HS-5 (cell line): ENCODE measurements at places on chromosomes 11 and 22.

DNA sequence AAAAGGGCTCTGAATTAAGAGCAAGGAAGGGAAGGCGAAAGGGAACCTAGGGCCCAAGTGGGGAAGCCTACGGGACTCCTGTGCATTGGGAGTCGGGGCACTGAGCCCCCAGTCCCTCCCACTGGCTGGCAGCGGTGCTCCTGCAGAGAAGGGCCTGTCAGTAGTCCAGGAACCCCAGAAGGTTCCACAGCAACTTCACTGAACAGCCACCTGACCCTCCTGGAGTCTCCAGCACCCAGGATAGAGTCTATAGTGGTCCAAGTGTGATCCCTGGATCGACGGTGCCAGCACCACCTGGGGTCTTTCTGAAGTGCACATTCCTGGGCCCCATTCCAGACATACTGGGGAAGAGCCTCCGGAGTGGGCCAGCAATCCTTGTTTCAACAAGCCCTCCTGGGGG, 100.0 kb upstream of the B3GAT1 start:
- DNase-seq: no peak

- no peak for DNase-seq
These were observed 23.2 kb upstream of the ZBTB16 start for GRCh38 chr11:114036147-114036811.

DNA sequence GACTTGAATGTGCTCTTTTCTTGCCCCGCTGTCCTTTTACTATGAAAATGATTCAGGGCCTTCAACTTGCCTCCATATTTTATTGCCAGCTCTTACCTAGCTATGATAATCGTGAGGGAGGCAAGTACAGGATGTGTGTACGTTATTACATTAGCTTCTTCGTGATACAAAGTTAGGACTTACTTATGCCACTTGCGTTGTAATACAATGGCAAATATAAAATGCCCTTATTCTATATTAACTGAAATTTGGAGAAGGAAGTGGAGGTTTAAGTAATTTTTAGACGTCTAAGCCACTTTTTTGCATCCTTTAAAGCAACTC, 10.8 kb upstream of the CCT8L2 start:
- DNase-seq: no peak

DNA sequence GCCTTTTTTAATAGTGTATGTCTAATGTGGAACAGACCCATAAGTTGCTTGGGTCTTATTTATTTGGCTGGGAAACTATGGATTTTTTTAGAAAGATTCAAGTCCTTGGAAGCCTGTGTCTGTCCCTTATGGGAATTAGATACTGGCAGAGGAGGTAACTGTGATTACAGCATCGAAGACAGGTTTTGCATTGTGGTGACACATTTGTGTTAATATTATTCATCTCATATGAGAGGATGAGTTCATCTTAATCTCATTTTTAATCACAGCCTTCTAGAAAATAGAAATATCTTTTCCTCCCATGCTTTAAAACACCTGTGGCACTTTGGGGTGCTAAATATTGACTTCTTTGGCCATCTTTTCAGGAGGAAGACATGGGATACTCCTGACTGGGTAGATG, 9.2 kb downstream of the TAB1 start:
- no peak for DNase-seq

DNA sequence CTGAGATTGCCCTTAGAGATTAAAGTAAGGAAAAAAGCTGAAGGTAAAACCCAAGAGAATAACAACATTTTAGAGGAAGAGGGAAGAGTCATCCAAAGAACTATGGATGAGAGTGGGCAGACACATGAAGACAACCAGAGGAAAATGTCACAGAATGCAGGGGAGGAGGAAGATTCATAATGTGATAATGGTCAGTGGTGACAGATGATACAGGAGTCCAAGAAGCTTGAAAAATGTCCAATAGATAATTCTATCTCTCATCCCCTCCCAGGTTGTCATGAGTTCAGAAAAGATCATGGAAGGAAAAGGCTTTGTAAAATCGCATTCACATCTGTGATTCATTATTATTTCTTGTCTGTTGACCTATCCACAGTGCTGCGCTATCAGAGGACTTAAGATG, 282.3 kb upstream of the CCDC90B start:
- DNase-seq: no peak

DNA sequence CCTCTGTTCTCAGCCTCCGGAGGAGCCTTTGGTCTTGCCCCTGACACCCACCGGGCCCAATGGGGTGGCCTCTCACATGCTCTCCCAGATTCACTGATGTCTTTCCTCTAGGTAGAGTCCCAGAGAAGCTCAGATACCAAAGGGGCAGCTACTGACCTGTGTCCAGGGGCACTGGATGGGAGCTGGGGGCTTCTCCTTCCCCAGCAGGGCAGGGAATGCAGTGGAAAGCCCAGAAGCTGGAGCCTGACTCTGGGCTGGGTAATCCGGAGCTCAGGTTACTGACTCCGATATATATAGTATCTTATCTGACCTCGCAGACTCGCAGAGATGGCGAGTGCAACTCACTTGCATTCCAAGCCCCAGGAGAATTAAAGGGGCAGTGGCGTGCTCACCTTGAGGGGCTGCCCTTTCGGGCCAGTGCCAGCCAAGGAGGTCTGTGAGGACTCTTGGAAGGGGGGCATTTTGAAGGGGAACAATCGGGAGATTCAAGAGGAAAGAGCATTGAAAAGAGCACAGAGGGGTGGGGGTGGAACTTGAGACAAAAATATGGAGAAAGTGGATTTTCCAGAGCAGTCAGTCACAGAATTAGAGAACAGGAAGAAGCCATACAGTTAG, 2.5 kb downstream of the USP2 start:
- no peak for DNase-seq

DNA sequence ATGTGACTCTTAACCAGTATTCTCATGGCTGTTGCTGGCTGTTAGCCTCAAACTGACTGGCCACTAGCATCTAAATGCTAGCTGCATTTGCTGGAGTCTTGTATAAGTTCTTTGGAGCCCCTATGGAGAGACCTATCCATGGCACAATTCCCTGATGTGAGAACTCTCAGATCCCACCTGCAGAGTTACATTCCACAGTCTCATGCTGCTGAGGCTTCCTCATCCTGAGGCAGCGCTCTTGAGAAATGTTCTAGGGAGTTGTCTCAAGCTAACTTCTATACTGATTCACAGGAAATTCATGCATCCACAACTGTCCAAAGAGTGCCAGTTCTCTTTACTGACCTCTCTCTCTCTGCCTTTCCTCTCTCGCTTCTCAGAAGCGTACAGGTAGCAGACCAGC, 218.0 kb upstream of the PITPNB start:
- DNase-seq: no peak

- DNase-seq: no peak
These were observed at the start of gene KIRREL3 for GRCh38 chr11:127000291-127000968. KIRREL3 (minus strand) TSS chr11:127000770.

GRCh38 chr22:28989484-28989883, 72.1 kb downstream of the C22orf31 start:
- DNase-seq: no peak

GRCh38 chr11:104036588-104036987, at the start of gene DDI1:
DDI1 (plus strand) TSS chr11:104036640; CDS start chr11:104036823, 183 bp downstream.
- DNase-seq: no peak

DNA sequence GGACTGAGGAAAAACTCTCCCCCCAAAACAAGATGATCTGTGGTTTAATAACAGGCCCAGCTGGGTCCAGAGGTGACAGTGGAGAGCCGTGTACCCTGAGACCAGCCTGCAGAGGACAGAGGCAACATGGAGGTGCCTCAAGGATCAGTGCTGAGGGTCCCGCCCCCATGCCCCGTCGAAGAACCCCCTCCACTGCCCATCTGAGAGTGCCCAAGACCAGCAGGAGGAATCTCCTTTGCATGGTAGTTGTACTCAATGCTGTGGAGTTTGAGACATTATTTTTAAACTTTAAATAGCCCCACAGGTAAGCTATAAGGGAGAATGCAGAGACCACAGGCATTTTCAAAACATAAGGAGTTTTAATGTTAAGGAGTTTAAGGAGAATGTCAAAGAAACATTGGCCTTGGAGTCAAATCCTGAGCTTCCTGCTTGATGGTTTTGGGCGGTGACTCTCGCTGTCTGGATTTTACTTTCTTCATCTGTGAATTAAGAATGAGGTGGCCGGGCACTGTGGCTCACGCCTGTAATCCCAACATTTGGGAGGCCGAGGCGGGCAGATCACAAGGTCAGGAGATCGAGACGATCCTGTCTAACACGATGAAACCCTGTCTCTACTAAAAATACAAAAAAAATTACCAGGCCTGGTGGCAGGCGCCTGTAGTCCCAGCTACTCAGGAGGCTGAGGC, 6.8 kb downstream of the APOL1 start:
- DNase-seq: no peak

- no peak for DNase-seq
These were observed 674.7 kb downstream of the NTM start for GRCh38 chr11:132045107-132045506.

- no peak for DNase-seq
These were observed 25.0 kb downstream of the USP35 start for GRCh38 chr11:78213526-78214330.

DNA sequence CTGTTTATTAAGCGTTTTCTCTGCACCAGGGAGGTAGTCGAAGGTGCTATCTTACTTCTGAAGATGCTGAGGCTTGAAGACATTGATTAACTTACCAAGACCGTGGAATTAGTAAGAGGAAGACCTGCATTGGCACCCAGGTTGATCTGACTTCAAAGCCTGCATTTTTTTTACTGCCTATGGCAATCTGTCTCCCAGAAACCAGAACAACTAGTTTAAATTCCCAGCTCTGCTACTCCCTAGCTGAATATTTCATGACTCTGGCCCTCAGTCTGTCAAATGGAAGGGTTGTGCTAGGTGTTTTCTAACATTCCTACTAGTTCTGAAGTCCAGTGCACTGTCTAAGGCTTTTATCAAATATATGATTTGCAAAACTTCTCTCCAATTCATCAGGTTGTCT, 52.0 kb upstream of the GRAMD1B start:
- DNase-seq: no peak

- no peak for DNase-seq
These were observed 3.3 kb upstream of the HEPN1 start for GRCh38 chr11:124915541-124916369.

DNA sequence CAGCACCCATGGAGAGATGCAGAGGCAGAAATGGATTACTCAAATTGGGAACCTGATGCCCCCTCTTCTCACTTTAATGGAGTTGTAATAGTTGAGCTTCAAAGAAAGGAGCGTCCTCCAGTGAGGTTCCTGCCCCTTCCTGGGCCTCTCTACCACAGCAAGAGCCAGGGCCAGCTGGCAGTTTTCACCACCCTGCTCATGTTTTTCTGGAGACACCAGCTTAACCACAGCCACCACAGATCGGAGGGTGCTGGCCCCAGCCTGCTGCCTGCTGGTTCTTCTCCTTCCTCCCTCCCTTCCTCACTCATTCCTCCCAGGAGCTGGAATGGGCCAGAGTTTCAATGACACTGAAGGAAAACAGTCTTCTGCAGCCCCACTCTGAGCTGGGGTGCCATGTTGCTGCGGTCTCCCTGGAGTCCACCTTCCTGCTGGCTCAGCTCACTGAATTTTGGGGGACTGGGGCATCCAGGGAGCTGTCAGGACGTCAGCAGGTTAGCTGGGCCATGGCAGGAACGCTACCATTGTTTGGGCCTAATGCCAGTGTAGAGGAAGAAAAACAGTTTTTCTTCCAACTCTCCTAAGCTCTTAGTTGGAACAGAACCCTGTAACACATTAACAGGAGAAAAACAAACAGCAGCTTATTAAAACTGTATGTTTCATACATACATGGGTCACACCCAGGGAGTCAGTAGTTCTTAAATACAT, 57.7 kb downstream of the TRAF6 start:
- no peak for DNase-seq

DNA sequence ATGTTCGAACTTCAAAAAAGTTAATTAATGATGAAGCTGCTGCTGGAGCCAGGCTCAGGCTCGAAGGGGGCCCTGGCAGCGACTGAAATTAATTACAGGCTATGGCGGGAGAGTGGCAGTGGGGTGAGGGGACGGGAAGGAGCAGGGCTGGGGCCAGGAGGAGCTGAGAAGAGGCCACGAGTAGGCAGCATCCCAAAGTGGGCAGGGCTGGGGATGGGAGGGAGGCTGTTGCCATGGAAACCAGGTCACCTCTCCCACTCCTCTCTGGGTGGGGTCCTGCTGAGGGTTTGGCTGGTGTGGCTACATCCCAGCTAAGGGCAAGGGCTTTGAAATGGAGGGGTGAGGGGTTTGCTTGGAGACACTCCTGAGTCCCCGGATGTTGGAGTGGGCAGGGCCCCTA, 23.9 kb downstream of the CACNA1I start:
- DNase-seq: no peak

GRCh38 chr22:50452649-50453048, 22.2 kb downstream of the SBF1 start:
- DNase-seq: no peak

DNA sequence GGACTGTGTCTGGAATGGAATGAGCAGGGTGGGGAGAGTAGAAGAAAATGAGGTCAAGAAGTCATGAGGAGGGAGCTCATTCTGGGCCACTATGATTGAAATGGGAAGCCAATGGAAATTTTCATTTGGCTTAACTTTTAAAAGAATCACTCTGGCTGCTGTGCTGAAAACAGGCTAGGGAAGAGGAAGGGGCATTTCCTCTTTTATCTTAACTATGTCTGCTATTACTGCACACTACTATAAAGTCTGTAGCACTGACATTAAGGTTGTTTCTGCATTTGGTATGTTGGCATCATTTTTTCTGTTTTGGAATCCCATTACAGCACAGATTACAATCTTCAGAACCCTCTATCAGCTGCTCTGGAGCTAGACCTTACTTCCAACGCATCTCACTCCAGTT, 8.2 kb downstream of the PATL1 start:
- DNase-seq: no peak

- no peak for DNase-seq
These were observed 9.7 kb downstream of the KIRREL3 start for GRCh38 chr11:126990716-126991480.

DNA sequence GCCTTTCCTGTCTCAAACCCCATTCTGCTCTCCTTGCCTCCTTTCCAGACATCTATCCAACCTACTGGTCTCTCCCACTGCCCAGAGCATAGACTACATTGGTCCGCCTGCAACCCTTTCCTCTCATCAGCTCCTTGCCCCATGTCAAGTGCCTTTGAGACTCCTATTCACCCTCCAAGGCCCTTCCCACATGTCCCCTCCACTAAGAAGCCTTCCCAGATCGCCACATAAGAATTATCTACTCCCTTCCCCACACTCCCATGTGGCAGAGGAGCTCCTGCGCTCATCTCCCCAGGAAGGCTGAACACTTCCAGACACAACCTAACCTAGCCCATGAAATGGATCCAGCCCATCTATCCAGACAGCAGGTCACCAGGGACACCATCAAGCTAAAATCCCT, 10.3 kb downstream of the C1QTNF6 start:
- no peak for DNase-seq

- no peak for DNase-seq
These were observed 11.3 kb upstream of the NFAM1 start for GRCh38 chr22:42443240-42444076.
